HFFc6 (cell line): ENCODE measurements at places on chromosomes 3 and 15. TPM values are rescaled to one million over a fixed set of nuclear protein-coding genes. Genes with fewer than 3 reads are reported as not detected.

DNA sequence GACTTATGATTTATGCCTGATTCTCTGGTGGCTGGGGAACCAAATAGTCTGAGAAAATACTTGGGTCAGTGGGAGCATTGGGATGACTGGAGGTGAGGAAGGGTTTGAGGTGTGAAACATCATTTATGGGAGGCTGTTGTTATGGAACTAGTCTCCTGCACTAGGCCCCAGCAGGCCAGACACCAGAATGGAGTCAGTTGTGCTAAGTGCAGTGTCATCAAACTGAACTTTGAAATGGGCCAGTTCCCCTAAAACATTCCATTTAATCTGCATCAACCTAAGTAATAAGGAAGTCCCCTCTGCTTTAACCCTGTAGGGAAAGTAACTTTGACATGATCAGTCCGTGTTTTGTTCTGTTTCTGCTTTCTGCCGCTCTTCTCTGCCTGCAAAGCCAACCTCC lies 44.9 kb upstream of the KLHL25 start:
- peak overlapping the region; percentile 83; the same call in 1 of the 2 replicates for H3K4me3 ChIP-seq
- H3K36me3 ChIP-seq: no peaks in the 10 kb centered on the region
- DNase-seq: no peak

Gene SPRED1
- total RNA-seq: 36.9 to 48.9 TPM (median 40.4 TPM) in 3 replicates

DNA sequence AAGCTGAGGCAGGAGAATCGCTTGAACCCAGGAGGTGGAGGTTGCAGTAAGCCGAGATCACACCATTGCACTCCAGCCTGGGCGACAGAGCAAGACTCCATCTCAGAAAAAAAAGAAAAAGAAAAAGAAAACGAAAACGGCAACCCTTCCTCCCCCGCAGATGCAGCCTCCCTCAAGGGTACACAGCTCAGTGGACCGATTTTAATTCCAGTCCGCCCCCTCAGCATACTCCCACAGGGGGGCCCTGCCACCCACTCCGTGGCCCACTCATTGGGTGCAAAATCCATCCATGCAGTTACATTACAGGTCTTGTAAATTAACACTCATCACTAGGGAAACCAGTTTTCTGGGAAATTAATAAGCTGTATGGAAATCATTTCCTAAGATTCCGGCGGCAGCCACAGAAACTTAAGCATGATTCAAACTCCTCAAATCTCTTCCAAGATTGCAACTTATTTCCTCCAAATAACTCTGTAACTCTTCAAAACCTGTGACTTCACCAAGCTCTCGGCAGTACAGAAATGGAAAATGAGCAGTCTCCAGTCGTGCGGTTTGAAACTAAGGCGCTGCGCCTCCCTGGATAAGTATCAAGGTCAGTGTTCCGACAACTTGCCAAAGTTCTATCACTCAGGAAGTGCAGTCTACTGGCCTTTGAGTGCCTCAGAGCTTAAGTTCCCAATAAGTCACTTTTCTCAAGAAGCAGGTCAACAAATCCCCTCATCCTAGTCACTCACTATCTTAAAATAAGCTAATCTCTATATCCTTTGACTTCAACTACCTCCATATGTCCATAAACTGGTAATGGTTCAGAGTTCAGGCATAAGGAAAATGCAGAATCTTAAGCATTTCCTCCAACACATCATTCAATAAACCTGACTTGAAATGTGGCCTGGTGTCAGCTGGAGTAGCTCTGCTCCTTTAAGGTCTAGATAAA lies 24.7 kb upstream of the KLHL6 start:
- no peaks in the 10 kb centered on the region for H3K36me3 ChIP-seq
- peak overlapping the region; percentile 29; the same call in 1 of the 2 replicates for H3K4me3 ChIP-seq
- peaks cover 34% of the 10 kb centered on the region for H3K27me3 ChIP-seq

DNA sequence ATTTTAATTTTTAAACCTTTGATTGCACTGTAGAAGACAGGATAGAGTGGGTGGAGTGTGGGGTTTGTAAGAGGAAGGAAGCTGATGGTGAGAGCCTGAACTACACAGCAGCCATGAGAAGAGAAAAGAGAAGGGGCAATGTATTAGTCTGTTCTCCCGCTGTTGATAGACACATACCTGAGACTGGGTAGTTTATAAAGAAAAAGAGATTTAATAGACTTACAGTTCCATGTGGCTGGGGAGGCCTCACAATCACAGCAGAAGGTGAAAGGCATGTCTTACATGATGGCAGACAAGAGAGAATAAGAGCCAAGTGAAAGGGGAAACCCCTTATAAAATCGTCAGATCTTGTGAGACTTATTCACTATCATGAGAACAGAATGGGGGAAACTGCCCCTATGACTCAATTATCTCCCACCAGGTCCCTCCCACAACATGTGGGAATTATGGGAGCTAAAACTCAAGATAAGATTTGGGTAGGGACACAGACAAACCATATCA lies 37.3 kb downstream of the STARD5 start:
- H3K4me3 ChIP-seq: no peak overlapping the region
- no peaks in the 10 kb centered on the region for H3K36me3 ChIP-seq
- no peak overlapping the region for H3K27ac ChIP-seq
- no peak for DNase-seq

GRCh38 chr3:396293-396692 lies 199.7 kb downstream of the CHL1 start:
- H3K27me3 ChIP-seq: no peaks in the 10 kb centered on the region; the same call in 1 of the 2 replicates
- DNase-seq: no peak

Gene FETUB
- not detected in 3 replicates for total RNA-seq

GRCh38 chr3:132756108-132756650 lies 34.0 kb upstream of the NPHP3 start:
- H3K27ac ChIP-seq: no peak overlapping the region
- H3K27me3 ChIP-seq: peaks cover 3% of the 10 kb centered on the region; the same call in 1 of the 2 replicates
- no peaks in the 10 kb centered on the region for H3K36me3 ChIP-seq
- no peak overlapping the region for H3K4me3 ChIP-seq
- no peaks in the 10 kb centered on the region for H3K4me1 ChIP-seq
- no peak for DNase-seq

Gene XCR1
- not detected in 3 replicates for total RNA-seq

GRCh38 chr3:166696103-166696502 lies 684.0 kb downstream of the ZBBX start:
- no peaks in the 10 kb centered on the region for H3K4me1 ChIP-seq
- no peak for DNase-seq
- H3K27me3 ChIP-seq: no peaks in the 10 kb centered on the region
- H3K36me3 ChIP-seq: no peaks in the 10 kb centered on the region
